ENCODE measurements at places on chromosomes 13 and 19.

DNA sequence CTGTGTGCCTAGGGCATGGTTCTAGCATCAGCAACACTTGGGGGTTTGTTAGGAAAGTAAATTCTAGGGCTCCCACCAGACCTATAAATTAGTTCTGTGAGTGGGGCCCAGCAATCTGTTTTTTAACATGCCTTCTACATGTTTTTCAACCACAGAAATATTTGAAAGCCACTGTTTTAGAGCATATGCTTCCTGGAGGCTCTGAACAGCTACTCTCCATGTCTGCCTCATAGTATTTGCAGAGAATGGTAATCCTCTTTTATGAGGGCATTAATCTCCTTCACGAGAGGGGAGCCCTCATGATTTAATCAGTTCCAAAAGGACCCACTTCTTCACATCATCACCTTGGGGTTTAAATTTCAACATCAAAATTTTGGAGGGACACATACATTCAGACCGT is 6.0 kb downstream of the SPATA13 start:
- peak; percentile 81 for DNase-seq

GRCh38 chr19:17021793-17022590 is 4.6 kb downstream of the CPAMD8 start:
- no peak for DNase-seq

DNA sequence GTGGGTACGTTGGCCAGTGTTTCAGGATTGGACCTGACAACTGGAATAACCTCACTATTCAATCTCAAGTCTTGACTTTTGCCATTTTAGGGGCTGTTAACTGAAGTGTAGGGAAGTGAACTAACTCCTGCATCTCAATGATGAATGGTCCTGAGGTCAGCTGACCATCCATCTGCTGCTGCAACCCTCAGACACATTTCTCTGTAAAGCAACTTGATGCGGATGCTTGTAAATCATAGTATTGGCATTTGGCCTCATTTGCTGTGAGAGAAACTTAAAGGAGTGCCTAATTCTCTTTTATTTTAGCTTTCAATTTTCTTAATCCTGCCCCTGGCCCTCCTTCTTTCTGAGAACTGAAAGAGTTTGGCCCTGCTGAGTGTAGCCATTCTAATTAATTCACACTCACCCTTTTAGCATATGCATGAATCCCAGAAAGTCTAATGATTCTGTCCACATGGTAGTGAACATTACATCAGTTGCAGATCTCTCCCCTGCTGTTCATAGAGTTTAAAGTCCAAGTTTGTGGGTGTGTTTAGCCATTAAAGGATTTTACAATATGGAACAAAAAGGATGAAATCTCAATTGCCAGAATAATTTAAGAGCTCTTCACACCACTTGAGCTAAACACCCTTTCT is 1531.4 kb upstream of the SLC10A2 start:
- DNase-seq: no peak

- no peak for DNase-seq
These were observed 929.1 kb downstream of the PCDH9 start for GRCh38 chr13:66301006-66301405.

DNA sequence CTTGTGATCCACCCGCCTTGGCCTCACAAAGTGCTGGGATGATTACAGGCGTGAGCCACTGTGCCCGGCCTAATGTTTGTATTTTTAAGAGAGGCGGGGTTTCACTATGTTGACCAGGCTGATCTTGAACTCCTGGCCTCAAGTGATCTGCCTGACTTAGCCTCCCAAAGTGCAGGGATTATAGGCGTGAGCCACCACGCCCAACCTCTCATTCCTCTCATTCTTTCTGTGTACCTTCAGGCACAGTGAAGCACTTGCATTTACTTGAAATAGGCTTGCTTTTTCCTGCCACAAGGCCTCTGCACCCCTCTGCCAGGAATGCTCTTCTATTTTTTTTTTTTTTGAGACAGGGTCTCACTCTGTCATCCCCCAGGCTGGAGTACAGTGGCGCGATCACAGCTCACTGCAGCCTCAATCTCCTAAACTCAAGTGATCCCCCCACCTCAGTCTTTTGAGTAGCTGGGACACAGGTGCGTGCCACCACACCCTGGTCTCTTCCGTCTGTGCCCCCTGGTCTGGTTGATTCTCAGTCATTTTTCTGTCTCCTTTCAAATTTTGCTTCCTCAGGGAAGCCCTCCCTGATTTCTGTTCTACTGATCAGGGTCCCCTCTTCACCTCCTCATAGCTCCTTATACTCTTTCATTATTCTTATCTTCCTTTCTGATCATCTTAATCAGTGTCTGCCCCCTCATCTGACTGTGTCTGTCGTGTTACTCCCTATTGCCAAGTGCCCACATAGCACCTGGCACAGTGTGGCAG is 15.1 kb downstream of the ACTMAP start:
- DNase-seq: no peak

GRCh38 chr19:41616792-41617621 is 9.9 kb downstream of the CEACAM4 start:
- DNase-seq: no peak

DNA sequence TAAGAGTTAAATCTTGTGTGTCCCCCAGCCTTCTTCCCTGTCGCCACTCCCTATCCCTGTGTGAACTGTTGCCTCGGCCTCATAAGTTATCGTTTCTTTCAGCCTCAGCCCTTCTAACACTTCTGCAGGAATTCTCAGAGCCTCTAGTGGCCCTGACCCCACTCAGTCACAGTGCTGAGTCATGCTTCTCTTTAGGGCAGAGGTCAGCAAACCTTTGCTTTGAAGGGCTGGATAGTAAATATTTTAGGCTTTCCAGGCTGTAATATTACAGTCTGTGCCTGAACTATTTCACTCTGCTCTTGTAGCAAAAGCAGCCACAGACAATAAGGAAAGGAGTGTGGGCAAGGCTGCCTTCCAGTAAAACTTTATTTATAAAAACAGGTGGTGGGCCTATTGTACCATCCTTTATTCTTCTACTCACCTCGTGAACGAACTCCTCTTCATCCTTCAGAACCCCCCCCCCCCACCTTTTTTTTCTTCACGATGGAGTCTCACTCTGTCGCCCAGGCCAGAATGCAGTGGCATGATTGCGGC is 22.1 kb downstream of the MYO9B start:
- no peak for DNase-seq

- peak; percentile 48 for DNase-seq
These were observed at the start of gene AXL for GRCh38 chr19:41218615-41219507. TSS of gene AXL (plus strand) at chr19:41219223. CDS start at chr19:41219393, 170 bp downstream.
